ENCODE measurements at places on chromosomes 13 and 19.
A peak's percentile ranks its signal among the peaks of the same experiment; 100 is the strongest.

DNA sequence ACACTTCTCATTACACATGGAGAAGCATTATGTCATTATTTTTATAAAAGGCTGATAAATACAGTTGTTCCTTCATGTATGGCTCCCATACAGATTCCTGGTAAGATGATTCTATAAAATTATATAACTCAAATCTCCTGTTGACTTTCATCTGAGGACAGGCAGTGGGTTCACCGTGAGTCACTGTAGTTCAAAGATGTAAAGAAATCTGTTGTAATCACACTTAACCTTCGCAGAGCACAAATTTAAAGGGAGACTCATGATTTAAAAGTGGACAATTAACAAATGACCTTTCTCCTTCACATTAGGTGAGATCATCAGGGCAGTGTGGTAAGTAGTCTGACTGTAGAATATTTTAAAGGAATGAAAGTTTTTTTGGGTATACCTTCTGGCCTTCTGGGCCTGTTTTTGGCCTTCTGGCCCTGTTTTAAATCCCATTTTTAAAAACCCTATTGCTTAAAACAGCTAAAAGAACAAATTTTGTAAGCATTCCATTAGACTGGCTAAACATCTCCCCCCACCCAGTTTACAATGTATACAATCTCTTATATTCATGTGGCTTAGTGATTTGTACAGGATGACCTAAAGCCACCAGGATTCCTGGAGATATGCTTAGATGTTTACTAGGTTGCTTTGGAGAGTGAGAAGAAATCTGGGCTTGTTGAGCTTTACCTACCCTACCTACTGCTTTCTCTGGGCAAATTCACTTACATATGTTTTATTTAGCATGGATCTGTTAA, 171.2 kb downstream of the ITGBL1 start:
- no peak for DNase-seq

DNA sequence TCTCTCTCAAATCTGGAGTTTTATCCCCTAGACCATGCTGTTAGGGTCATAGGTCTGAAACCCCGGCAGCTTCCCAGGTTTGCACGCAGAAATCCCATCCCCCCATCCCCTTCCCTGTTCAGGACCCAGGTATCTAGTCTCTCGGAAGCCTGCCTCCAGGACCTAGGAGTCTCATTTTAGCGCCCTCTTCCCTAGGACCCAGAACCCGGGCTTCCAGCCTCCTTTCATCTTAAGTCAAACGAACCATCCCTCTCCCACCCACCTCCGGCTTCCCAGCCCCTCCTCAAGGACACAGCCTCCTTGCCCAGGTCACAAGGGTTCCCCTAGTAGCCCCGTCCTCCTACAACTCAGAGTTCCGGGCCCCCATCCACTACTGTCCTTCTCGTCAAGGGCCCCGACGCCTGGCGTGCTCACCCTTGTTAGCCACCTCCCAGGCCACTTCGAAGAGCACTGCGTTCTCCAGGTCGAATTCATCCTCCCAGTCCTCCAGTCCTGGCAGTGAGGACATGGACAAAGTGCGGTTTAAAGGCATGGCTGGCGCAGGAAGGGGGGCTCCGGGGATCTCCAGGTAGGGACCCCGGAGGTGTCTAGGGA, 431 bp downstream of the GYS1 start:
- no peak for DNase-seq

DNA sequence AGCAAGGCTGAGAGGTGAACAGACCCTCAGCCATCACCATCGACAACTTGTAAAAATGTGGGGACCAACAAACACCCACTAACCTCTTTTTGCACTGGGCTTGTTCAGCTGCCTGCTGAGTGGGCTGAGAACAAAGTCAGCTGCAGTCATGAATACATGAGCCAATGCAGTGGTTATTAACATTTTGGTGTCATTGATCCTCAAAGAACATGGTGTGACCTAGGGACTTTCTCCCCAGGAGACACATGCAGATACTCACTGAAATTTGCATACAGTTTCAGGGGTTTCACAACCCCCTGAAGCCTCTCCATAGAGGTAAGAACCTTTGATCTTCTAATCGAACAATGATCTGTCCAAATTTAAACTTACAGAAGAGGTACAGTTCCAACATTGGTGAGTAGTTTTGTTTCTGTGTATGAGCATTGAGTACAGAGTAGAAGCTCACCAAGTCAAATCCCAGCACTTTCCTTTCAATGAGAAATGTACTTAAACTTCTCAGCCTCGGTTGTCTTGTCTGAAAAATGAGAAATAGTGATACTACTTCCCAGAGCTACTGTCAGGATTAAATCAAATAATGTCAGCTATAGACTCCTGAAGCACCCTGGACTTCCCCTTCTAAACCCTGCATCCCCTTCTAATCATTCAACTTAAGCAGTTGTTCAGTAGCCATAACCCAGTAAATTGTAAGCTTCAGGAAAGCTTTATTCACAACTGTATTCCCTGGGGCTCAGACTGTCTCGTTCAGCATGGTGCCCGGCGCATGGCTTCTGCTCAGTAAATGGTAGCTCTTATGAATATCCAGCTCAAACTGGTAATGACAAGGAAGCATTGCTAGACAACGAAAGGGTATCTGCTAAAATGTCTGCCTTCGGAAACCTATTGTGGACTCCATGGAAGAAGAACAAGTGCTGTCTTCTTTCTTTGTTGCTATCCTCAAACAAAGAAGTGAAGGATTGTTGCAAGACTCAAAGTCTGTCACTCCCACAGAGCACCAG, 148.7 kb downstream of the FOXO1 start:
- DNase-seq, result no peak

- DNase-seq, result no peak
These were observed 1.2 kb downstream of the F2RL3 start for GRCh38 chr19:16889883-16890460.

GRCh38 chr19:58584498-58585441, 11.6 kb upstream of the MZF1 start:
- no peak for DNase-seq

DNA sequence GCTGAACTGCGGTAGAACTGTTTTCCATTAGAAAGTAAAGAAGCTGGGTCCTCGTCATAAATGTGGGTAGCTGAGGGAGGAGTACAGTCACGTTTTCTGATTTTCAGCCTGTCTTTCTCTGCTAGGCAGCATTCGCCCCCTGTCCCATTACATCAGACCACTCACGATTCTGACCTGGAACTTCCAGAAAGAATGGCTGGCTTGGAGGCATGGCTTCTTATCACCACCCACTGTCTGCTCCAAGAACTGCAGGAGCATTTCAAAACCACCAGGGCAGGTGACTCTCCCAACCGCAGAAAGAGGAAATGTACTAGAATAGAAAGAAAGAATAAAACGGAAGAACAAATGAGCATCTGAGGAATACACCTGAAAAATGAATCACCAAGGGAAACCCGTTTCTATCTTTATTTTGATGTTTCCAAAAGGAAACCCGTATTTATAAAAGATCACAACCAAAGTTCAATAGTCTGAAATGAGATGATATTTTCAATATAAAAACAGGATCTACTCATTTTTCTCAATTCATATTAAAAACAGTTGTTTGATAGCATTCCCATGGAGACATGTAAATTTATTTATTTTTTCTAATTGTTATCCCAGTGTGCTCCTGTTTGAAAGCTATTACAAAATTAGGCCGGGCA, 22.1 kb upstream of the POMP start:
- no peak for DNase-seq

- DNase-seq, result no peak
These were observed 72.1 kb downstream of the KATNAL1 start for GRCh38 chr13:30235216-30235615.

DNA sequence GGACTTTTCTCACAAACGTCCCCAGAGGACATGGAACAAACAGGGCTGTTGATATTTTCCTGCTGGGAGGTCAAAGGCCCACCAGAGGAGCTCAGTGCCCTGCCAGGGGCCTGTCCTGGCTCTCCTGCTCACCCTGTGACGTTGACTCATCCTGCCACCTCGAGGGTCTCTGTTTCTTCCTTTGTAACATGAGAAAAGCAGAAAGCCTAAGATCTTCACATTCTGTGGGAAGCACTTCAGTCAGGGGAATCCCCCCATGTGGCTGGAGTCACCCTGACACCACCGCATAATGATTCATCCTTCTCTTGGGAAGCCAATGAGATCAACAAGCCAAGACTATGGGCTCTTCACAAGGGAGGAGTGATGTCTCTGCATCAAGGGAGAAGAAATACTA, 147.9 kb downstream of the KATNAL1 start:
- no peak for DNase-seq

DNA sequence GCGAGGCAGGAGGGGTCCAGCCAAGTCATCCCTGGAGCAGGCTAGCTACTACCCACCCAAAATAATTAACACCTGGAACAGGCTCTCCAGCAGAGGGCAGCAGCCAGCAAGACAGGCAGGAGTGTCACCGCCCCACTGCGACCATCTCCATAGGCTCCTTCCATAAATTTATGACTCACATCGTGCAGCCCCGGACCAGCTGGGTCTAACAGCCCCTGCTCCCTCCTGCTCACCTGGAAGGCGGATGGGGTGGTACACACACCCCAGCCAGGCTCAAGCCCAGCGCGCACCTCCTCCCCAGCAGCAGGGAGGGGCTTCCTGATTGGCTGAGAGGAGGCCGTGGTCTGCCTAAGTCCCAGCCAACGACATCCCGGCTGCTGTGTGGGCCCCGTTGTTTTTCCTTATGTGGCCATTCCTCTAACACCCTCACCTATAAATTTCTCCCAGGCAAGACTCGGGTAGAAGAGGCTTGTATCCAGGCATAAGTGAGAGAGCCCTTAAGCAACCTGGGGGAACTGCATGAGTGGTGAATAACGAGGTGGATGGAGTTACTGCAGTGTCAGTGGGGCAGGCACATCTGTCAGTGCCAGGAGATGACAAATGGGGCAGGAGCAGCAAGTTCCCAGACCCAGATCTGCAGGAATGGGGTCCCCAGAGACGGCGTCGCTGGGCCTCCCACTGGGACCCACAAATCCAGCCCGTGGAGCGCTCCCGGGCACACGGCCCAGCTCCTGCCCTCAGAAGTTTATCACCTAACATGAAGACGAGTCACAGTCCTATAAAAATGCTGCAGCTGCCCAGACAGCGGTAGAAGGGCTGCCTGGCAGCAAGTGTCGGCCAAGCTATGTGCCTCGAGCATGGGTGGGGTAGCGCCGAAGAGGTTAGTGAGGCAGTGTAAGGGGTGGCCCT, 43.1 kb downstream of the CEBPG start:
- peak; percentile 33 for DNase-seq

- peak; percentile 45 for DNase-seq
These were observed 11.5 kb upstream of the CCDC97 start for GRCh38 chr19:41298348-41298964.

- DNase-seq, result no peak
These were observed 232.4 kb downstream of the LHFPL6 start for GRCh38 chr13:39370554-39370953.

DNA sequence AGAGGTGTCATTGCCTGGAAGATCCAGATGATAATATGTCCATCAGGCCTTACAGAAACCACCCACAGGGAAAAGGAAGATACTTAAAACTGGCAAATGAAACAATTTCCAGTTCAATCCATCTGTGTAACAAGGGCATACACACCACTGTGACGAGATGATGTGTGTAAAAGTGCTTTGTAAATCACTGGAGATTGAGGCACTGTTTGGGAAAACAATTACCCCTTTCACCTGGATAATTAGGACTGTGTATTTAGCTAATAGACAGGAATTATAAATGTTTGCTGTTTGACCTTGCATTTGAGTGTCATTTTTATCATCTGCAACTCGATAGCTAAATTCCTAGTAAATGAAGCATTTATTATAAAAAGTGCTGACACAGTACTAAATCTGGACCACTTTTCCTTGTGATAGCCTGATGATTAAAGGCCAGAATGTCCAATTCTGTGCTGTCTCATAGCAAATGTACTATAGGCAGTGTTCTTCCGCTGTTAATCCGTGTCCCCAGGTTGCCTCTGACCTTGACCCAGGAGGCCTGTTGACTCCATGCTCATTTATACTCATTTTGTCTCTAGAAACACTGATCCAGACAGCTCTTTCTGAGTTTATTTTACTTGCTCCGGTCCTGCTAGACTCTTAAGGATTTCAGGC, 105.8 kb downstream of the LACC1 start:
- DNase-seq, result no peak

GRCh38 chr19:56099638-56100539, 21.2 kb downstream of the ZNF787 start:
- DNase-seq, result no peak
